ENCODE measurements at places on chromosomes 7 and 10.

- peak; percentile 93 for DNase-seq
Observed at GRCh38 chr10:117375360-117376178, at the start of gene PDZD8. PDZD8 (minus strand) TSS chr10:117375440; CDS start chr10:117375227, 213 bp downstream.

GRCh38 chr7:4835398-4836205 lies 26.2 kb downstream of the PAPOLB start:
- no peak for DNase-seq

DNA sequence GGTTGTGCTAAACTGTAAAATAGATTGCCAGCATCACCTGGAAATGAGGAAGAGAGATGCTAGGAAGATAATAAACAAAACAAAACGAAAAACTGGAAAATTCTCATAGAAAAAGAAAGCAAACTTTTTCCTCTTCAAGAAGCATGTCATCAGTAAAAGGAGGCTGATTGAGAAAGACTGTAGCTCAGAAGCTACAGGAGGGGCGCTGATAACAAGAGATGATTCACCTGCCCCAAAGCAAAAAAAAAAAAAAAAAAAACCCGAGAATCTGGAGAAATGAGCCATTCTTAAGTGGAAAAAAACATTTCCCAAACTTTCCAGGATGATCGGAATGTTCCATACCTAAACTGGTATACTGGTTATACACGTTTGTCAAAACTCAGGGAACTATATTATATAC lies 130.5 kb upstream of the C1QL3 start:
- DNase-seq, result no peak

- DNase-seq, result no peak
Observed at GRCh38 chr10:31064348-31064747, 32.7 kb upstream of the ZNF438 start.

DNA sequence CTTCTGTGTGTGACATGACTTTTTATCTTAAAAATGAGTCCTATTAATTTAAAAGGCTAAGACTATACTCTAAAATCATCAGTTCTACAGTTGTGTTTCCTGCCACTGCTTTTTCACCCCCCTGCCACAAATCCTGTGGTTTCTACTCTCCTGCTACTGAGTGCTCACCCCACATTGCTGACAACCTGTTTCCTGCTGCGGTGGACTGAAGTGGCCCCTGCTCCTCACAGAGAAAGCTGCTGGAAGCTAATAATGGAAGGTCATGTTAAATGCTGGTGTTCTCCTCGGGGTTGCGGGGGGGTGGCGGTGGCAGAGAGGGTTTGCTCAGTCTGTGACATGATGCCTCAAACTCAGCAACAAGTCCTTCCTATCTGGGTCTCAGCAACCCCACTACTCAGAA lies 113.2 kb upstream of the INHBA start:
- DNase-seq, result no peak

DNA sequence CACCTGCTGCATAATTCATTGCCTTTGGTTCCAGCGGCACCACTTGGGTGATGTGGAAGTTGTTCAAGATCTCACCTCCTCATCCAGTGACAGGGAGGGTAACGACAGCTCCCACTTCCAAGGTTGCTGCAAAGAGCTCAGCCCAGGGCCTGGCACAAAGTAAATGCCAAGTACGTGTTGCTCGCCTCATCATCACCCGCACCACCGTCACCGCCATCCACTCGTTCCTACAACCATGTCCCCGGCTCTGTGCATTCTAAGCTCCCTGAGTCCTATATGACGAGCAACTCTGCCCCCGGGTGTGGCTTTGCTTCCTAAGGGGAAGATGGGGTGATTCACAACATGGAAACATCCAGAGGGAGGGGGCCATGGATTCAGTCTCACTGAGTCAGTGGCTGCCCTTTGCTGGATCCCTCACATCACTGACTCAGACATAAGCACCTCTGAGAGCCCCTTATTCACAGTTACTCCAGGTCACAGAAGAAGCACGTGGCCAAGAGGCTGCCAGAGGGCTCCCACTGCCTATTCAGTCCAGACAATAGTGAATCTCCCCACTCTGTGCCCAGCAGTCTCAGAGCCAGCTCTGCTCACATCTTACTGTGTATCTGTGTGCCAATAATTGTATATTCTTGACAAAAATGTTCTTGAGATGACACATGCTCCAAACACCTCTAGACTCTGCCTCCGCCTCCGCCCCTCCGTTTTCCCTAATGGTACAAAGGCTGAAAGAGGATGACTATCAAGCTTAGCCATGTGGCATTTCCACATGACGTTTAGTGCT lies 159.1 kb downstream of the GFRA1 start:
- DNase-seq, result no peak

DNA sequence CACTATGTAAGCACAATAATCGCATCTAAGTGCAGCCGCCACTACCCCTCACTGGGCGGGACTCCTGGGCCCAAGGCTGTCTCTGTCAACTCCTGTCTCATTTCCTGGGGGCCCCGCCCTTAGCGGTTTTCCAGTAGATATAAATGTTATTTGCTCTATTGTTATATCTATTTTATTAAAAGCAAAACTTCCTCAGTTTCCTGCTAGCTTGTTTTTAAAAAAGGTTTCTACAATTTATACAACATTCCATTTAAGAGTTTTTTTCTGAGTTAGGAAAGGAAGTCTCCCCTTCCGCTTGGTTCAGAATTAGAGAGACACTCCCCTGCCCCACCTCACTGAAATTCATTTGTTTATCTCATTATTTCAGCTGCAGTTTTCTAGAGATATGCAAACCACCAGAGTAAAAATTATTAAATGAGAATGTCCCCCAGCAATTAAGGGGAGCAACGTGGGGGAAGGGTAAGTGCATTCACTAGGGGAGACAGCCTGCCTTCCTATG lies 82.7 kb downstream of the RAMP3 start:
- DNase-seq, result no peak

DNA sequence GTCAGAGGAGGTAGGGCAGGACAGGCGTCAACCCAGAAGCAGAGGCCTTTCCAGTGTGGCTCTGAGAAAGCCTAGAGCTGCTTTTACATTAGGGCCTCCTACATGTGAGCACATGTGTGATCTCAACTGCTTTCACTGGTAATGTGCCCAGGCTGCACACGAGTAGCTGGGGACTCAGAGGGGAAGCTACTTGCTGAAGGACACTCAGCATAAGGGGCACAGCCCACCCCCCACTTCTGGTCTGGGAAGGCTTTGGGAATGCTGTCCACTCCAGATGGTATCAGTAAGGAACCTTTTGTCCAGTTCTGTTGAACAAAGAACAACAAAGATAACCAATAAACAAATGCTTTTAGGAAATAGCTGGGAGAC lies 18.9 kb downstream of the PRF1 start:
- DNase-seq, result no peak

- no peak for DNase-seq
Observed at GRCh38 chr10:84818961-84819360, 490.6 kb downstream of the CCSER2 start.

DNA sequence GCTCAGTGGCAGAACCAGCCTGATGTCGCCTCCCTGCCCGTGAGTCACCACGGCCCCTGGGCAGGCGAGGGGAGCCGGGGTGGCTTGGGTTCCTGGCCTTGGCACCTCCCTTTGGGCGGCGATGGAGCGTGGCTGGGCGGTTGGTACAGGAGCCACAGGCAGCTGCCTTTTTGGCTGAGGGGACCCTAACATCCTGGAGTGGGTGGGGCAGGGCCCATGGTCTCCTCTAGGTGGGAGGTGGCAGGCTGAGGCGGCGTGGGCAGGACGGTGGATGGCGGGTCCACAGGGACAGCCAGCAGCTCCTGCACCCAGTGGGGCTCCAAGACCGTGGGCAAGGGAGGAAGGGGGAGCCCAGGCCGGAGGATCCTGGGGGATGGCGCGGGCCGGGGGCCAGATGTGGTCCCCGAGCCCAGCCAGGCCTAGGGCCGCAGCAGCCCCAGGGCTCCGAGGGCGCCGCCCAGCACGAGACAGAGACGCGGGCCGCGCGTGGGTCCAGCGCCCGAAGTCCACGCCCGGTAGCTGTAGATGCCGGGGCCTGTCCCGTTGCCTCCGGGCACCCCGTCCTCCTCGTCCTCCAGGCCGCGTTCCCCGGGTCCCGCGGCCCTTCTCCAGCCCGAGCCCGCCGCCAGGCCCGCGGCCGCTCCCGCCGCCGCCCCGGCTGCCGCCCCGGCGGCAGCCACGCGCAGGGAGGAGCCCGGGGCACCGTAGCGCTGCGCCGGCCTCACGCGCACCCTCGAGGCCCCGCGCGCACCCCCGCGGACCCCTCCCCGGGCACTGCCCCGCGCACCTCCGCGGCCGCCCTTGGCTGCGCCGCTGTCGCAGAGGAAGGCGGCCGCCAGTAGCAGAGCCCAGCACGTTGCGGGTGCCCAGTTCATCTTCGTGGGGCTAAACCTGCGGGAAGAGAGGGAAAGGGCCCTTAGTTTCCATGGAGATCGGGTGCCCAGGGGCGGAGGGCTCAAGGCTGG lies 1.3 kb downstream of the SPRN start:
- DNase-seq, result no peak

DNA sequence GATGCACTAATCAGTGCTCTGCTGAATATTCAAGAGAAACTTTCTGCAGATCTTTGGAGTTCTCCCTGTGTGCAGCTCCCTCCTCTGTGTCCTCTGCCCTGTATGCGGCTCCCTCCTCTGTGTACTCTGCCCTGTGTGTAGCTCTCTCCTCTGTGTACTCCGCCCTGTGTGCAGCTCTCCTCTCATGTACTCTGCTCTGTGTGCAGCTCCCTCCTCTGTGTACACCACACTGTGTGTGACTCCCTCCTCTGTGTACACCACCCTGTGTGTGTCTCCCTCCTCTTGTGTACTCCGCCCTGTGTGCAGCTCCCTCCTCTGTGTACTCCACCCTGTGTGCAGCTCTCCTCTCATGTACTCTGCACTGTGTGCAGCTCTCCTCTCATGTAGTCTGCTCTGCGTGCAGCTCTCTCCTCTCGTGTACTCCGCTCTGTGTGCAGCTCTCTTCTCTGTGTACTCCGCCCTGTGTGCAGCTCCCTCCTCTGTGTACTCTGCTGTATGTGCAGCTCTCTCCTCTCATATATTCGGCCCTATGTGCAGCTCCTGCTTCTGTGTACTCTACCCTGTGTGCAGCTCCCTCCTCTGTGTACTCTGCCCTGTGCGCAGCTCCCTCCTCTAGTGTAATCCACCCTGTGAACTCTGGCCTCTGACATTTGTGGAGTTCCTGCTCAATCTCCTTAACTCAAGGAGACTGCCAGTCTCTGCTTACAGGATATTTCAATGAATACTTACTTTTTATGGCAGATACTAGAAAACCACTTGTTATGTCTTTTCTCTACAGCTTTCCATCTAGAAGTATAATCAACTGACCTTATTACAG lies 280.4 kb downstream of the GLRX3 start:
- no peak for DNase-seq

GRCh38 chr7:144866189-144866588 lies 30.3 kb upstream of the TPK1 start:
- DNase-seq, result no peak

- DNase-seq, result no peak
Observed at GRCh38 chr7:77558284-77558967, 21.3 kb downstream of the PTPN12 start.

GRCh38 chr10:104622598-104623209 lies 18.4 kb upstream of the SORCS3 start:
- DNase-seq, result no peak

- peak; percentile 19 for DNase-seq
Observed at GRCh38 chr10:43233601-43234430, 33.0 kb downstream of the RASGEF1A start.

- DNase-seq, result no peak
Observed at GRCh38 chr7:5636914-5637313, 144.5 kb downstream of the RNF216 start.

DNA sequence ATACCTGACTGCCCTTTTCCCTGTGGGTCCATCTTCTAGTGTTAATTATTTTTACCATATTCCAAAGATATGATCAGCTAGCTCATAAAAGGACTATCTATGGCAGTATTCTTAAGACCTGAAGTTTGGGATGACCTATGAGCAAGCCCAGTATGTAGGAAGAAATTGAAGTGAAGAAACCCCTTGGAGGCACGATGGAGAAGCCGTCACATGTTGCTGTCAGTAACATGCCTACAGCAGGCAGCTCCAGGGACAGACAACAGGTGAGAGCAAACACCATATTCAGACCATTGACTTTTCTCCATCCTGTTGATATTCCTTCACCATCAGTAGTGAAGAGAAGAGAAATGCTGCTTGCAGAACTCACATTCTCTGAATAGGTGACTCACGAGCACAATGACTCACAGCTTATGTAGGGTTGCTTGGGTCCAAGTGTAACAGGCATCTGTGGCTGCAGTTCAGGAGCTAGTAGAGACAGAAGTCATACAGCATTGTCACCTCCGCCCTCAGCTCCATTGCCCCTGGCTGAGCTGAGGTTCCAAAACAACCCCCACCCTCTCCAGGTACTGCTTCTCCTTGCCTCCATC lies 8.4 kb upstream of the LYZL2 start:
- peak; percentile 53 for DNase-seq

GRCh38 chr10:112404617-112405016 lies 30.7 kb downstream of the ACSL5 start:
- no peak for DNase-seq

- no peak for DNase-seq
Observed at GRCh38 chr7:128951296-128951695, 13.6 kb downstream of the IRF5 start.

GRCh38 chr7:835485-836401 lies 3.5 kb downstream of the SUN1 start:
- no peak for DNase-seq

- DNase-seq, result no peak
Observed at GRCh38 chr7:11415101-11415500, 416.9 kb downstream of the THSD7A start.

- DNase-seq, result no peak
Observed at GRCh38 chr7:157445246-157445955, 108.6 kb downstream of the DNAJB6 start.

DNA sequence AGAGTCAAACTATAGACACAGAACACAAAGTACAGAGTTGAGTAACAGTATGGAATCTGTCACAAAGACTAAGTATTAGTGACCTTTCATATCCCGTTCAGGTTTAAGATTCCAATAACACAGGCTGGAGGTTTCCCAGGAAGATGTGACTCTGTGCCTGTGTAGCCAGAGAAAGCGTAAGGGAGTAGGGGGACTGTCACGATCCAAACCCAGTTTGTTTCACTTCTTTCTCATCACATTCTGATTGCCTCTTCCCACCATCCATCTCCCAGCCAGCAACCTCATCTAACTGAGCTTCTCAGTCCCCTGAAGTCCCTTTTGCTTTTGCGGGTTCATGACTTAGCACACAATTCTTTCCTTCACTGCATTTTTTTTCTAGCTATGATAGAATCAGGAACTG lies 76.4 kb upstream of the NPVF start:
- no peak for DNase-seq

GRCh38 chr7:70299472-70299807 lies 701.2 kb downstream of the AUTS2 start:
- no peak for DNase-seq

DNA sequence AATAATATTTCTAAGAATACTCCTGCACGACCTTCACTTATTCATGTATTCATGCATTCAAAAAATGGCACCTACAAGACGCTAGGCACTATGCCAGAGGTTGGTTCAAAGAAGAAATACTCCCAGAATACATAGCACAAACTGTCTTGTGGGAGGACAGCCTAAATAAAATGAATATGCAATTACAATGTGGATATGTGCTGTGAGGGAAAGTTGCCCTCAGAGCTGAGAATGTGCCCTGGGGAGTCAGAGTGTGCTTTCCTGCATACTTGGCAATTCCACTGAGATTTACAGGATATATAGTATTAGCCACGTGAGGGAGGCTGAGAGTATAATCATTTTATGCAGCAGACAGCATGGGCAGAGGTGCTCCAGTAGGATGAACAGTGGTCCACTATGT lies 872.9 kb downstream of the GRID1 start:
- DNase-seq, result no peak

All from stimulated activated CD8-positive, alpha-beta memory T cell treated with anti-CD3 and anti-CD28 coated beads, Interleukin-4, amount 100 ng/mL, for 48 hours (primary cell).